ENCODE measurements at places on chromosomes 3 and 15. TPM values are rescaled to one million over a fixed set of nuclear protein-coding genes. Genes with fewer than 3 reads are reported as not detected.

GRCh38 chr3:150784747-150785125 is 21.8 kb upstream of the SIAH2 start:
- DNase-seq: no peak

The SGO1 gene
- total RNA-seq: 31.8 TPM

- DNase-seq: no peak
Measured at GRCh38 chr3:87175732-87176131, 51.4 kb upstream of the CHMP2B start.

The GNAT1 gene
- total RNA-seq: not detected

GRCh38 chr3:197466586-197467399 is 89.0 kb downstream of the BDH1 start:
- DNase-seq: no peak

DNA sequence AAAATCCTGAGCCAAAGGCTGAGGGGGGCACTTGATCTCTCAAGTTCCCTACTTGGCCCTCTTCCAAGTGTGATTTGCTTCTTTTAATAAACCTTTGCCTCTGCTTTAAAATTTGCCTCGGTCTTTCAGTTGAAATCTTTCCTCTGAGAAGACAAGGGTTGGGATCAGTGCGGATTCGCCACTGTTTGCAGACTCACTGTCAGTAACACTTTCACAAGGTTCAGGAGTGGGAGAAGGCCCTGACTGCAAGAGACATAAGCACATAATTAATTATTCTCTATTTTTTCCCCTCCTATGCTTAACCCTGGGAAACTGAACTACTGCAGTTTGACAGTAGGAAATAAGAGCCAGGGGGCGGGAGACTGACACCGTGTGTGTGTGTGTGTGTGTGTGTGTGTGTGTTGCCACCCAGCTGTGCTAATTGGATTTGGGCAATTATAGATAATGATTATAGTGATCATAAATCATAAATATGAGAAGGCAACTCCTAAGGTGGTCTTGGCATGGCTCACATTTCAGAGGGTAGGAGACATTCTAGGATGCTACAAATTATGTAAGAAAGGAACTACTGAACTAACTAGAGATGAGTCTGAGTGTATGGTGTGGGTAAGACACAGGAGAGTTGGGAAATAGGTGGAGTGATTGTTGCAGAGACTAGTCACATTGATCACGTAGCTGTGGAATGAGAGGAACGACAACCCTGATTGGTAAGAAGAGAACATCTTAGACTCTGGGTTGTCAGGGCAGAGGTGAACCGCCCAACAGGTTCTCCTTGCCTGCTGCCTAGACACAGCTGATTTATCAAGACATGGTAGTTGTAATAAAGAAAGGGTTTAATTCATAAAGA is 5.5 kb upstream of the ZNF662 start:
- no peak for DNase-seq

DNA sequence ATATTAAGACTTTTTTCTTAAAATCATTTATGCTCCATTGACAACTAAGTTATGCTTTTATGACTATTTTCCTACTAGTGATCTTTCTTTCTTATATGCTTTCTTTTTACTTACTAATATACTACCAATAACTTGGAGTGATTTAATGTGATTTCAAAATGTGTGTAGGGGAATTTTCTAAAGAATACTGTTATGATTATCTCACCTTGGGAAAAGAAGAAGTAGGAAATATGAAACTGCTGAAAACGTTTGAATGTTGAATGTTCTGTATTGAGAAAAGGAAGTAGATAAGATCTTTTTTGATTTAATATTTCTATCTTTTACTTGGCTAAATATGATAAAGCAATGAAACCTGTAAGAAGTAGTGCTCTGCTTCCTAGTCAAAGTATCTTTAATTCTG is 7.8 kb upstream of the CD200R1 start:
- DNase-seq: no peak

The CERS3 gene
- total RNA-seq: 2.2 TPM

DNA sequence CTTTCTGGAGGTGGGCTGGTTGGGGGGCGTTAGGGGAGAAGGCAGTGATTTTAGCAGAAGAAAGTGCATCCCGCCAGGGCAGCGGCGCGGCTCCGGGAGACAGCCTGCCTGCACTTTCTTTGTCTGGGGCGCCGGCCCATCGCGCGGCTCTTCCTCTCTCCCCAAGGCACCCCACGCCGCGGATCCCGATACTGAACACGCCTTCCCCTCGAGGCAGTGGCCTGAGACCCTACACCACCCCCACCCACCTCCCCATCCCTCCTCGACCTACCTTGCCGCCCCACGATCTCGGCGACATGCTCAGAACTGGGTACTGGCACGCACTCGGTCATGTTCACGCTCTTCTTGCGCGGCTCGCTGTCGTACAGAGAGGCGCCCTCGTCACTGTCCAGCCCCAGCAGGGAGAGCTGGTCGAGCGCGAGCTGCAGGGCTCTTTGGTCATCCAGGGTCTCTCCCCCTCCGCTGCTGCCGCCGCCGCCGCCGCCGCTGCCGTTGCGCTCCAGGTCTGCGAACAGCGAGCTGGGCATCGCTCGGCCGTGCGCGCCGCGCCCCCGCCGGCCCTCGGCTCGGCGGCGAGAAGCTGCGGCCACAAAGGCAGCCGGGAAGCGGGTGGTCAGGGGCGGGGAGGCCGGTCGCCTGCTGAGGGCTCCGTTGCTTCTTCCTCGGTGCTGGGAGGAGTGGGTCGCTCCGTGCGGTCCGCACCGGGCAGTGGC is 483 bp downstream of the MEX3B start:
- peak; percentile 48 for DNase-seq

The AADACL2 gene
- not detected for total RNA-seq

DNA sequence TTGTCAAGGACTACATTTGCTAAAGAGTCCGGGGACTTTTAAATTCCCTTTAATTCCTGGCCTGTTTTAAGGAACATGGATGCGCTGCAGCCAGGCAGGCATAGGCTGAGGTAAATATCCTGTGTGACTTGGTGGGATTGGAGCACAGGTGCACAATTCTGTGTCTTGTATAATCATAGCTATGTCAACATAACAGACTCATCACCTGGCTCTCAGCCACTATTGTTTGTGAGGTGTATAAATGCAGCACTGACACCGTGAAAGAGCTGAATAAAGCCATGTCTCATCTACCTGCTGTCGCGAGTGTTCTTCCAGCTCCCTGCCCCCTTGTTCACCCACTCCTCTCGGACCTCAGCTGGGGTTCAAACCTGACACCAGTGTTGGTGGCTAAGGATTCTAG is 109.7 kb downstream of the MFSD1 start:
- no peak for DNase-seq

The GPR176 gene
- total RNA-seq: 248 TPM

- DNase-seq: peak; percentile 83
Measured at GRCh38 chr15:99755692-99756409, 22.6 kb upstream of the LYSMD4 start.

The PLA2G4F gene
- total RNA-seq: not detected

GRCh38 chr15:67142767-67143100 is 77.3 kb downstream of the SMAD3 start:
- no peak for DNase-seq

The PRSS50 gene
- 1.4 TPM for total RNA-seq

DNA sequence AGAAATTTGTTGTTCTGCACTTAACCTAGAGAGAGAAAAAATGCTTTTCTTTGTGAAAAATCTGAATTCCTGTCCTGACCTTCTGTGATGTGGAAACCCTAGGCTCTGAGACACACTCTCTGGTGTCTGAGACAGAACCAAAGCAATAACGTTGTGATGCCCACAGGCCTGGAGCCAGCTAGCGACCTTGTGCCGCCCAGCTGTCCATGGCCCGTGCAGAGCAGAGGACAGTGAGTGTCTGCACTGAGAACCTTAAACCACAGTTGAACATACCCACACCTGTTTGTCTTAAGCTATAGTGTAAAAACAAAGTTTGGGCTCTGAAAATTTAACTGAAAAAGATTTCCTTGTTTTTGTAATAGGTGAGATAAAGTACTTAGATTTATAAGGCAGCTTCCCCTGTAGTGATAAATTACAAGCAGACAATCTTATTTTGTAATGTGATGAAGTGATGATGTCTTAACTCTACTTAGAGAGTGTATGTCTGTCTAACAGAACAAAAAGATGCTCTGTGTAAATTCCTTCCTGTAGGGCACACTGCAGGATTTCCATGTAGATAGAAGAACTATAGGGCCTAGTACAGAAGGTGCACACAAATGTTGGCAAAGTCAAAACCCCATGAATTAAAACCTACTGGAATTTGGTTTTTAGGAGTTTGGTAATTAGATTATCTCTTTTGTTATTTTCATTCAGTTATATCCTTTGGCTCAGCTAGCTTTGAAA is 62.7 kb downstream of the SNRK start:
- no peak for DNase-seq

The GPR87 gene
- not detected for total RNA-seq

GRCh38 chr3:43736558-43737440 is 46.1 kb downstream of the ABHD5 start:
- no peak for DNase-seq

GRCh38 chr15:71780115-71780976 is 30.0 kb upstream of the NR2E3 start:
- peak; percentile 97 for DNase-seq

DNA sequence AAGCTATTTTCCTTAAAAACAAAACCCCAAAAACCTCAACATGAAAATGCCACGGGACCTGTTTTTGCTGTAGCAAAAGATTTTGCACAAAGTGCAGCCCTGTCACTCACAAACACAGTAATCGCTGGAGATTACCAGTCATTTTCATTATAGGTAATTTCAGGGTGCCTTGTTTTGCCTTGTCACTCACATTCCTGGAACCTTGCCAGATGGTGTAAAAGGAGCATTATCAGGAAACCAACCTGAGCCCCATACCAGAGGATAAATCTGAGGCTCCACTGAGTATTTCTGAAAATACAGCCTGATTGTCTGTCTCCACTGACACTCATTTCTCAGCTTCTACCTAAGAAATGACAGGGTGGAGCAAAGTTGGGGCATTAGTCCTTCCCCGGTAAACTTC is 791.3 kb upstream of the LMCD1 start:
- DNase-seq: no peak

DNA sequence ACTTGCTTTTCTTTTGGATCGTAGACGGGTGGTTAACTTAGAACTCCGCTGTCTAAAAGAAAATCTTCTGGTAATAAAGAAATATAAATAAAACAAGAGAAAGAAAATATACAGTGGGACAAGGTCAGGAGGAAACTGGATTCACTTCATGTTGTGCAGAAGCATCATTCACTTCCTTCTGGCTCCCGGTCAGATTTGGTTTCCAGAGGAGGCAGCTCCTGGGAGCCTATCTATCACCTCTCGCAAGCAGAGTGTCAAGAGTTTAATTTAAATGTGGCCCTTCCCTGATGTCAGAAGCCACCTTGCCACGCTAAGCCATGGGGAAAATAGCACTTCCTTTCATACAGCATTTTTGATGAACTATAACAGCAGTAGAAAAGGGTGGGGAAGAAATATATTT is 139.1 kb downstream of the NSMCE3 start:
- no peak for DNase-seq

DNA sequence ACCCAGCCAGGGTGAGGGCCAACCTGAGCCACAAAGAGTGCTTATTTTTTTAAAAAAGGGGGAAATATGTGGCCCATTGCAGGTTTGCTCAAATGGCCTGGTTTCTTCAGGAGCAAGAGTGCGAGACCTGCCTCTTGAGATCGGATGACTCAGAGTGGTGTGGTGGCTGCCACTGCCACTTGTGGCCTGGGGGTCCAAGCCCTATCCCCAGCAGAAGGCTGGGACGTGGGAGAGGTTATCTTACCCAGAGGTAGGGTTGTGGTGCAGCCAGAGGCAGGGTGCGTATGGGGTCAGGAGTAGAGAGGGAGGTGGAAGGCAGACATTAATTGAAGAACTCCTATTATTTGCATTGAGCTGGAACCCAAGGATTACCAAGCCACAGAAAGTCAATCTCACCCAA is 83.2 kb upstream of the SMAD3 start:
- DNase-seq: no peak

DNA sequence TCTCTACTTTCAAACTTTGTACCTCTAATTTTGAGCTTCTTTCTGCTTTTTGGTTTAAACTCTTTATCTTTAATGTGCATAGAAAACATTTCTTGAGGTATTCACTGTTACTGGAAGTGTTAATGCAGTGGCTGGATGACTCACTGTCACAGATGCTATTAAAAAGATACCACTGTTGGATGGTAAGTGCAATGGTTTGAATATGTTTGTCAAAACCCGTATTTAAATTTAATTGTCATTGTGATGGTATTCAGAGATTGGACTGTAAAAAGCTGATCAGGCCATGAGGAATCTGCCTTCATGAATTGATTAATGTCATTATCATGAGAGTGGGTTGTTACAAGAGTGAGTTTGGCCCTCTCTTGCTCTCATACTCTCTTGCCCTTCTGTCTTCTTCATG is 70.6 kb downstream of the AP4E1 start:
- DNase-seq: no peak

- DNase-seq: no peak
Measured at GRCh38 chr3:30864836-30865235, 29.6 kb downstream of the GADL1 start.

DNA sequence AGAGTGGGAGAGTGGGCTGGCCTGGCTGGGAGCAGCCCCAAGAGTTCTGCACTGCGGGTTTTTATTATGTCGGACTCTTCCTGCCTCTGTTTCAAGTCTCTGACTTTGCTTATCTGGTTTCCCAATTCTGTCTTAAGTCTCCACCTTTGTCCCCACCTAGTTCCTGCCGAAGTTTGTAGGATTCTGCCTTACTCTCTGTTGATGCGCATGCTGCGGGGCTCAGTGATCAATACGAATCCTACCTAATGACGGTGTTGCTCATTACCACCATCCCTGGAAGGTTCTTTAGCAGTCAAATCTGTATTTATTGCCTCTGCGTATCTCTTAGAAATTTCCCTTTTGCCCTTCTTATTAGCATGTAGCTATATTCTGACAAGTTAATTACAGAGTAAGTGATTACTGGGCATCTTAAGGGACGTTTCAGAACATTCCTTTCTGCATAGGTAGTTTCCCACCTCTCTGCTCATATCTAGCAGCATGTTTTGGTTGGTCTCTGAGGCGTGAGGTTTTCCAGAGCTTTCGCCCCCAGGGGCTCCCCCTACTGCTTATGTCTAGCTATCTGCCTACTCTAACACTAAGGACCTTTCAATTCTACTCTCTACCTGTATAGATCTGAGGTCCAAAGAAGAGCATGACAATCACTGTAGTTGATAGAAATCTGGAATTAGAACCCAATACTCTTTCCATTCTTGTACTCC is 236.0 kb upstream of the EIF1B start:
- peak; percentile 65 for DNase-seq

GRCh38 chr15:90463381-90463780 is 66.3 kb upstream of the CRTC3 start:
- DNase-seq: no peak

The FBXW12 gene
- not detected for total RNA-seq

All from GM23338 (cell line).